ENCODE measurements at places on chromosomes 3 and 15. TPM values are rescaled to one million over a fixed set of nuclear protein-coding genes. Genes with fewer than 3 reads are reported as not detected.

The PIGZ gene
- total RNA-seq = 5.0 TPM

The RASL12 gene
- 1.4 TPM for total RNA-seq

The GABRR3 gene
- total RNA-seq = not detected

- no peak for DNase-seq
These were observed 18.9 kb upstream of the TGM5 start for GRCh38 chr15:43285609-43286037.

DNA sequence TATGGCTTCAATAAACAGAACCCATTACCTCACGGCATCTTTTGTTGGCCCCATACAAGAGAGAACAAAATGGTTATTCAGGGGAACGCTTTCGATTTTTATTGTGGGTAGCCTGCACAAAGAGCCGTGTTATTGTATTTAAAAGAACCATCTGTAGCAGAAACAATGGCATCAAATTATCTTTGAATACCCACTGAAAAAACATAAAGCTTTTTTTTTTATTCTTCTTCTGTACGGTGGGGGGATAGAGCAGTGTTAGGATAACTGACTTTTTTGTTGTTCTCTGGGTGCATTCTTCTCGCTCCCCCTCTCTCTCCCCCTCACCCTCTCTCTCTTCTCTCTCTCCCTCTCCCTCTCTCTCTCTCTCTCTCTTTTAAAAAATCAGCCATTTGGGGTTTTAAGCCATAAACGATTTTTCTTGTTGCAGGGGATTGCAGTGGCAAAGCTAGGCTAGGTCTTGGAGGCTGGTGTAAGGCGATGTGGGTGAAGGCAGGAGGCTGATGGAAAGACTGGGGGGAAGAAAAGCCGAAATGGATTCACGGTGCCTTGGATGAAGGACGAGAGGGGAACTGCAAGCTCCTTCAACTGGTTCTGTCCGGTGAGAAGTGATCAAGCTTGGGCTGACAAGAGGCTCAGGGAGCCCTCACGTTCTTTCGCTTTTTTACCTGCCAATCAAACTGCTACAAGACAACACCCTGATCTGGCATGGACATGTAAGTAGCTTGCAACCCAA is 12.4 kb upstream of the SOX2 start:
- peak; percentile 32 for DNase-seq

The CPNE9 gene
- total RNA-seq = 0.31 TPM

The LRTM1 gene
- total RNA-seq = not detected

- DNase-seq = no peak
These were observed 24.5 kb upstream of the SSR3 start for GRCh38 chr3:156579427-156579851.

DNA sequence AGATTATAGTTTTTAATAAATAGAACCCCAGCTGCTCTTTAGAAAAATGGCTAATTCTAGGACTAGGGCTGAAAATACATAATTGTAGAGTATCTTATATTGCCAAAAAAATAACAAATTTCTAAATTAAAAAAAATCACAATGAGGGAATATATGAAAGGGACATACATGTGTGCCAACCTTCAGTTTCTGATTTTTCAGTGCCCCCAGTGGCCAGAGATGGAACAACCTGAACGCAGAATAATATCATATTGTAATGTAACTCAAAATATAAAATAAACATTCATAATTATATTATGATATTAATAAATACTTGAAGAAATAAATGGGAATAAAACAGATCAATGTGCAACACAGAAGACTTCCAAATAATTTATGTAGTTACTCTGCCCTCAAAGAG is 460.5 kb downstream of the ZNF385D start:
- DNase-seq = no peak

DNA sequence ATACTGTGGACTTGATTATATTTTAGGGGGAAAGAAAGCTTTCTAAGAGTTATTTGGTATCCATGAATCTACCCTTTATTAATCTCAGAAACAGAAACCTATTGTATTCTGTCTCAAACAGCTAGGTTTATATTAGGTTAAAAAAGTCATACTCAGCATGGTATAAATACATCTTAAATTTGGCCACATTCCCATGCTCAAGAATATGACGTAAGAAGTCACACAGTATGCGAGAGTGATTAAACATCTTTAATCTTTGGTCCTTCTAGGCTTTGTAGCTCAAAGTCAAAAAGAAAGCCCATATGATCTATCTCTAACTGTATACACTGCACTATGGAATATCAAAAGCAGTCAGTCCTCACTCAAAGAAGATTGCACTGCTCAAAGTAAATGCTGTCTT is 131.4 kb downstream of the EPHA3 start:
- no peak for DNase-seq

The MYLK gene
- total RNA-seq = 15.1 TPM

The FAM174B gene
- 13.6 TPM for total RNA-seq

DNA sequence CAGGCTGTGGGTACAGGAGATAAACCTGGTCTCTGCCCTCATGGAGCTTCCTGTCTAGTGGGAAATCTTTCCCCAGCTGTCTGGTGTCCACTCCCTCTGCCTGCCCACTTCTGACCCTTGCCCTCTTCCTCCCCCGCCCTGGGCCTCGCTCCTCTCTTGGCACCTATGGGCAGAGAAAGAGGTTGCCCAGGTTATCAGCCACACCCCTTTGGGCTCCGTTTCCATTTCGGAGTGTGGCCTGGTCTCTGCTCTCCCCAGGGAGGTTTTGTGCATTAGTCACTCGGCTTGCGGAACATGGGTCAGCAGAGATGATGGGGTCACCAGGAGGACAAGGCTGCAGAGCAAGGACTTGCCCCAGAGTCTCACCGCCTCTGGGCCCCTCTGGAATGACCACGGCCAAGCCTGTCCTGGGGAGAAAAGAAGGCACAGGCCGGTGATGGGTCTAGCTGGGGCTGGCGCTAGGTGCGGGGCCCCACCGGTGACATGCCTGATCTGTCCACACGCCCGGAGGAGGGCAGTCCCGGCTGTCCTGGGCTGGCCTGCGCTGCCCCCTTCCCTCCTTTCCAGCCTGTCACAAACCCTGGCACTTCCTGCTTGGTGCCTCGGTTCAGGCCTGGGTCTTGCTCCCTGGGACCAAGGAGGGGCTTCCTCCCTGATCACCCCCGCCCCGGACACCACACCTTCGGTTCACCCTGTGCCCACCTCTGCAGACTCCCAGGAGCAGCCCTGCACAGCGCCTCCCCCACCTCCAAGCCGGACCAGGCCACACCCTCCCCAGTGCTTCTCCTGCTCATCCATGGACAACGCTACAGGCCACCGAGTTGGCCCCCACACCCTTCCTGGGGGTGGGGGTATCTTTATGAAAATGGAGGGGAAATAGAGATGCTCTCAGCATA is 35.6 kb upstream of the MUC4 start:
- DNase-seq = no peak

- no peak for DNase-seq
These were observed 39.5 kb downstream of the ANP32A start for GRCh38 chr15:68781217-68781616.

The GOLGA8T gene
- 0.16 TPM for total RNA-seq

DNA sequence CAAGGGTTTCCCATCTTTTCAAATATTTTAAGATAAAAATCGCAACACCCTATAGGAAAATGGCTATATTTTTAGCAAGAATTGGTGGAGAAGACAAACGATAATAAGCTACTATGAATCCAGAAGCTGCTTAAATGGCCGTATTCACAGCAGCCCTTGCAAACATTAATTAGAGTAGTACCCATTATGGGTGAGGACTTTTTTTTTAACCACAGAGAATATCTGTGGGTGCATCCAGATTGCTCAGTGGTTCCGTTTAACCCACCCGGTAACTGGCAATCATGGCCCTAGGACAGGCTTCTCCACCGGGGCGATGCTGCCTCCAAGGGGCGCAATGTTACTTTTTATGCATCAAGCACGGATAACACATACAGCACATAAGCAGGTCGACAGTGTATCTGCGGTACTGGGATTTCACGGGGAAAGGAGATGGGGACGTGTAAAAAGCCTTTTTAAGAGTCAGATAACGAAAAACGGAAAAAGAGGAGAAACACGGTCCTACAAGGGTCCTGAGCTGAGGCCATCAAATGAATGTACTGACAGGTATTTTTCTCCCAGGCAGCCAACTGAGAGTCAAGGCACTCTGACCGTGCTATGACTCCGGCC is 968 bp upstream of the TMEM266 start:
- DNase-seq = peak; percentile 19

GRCh38 chr3:21979706-21980105 is 228.7 kb upstream of the ZNF385D start:
- no peak for DNase-seq

GRCh38 chr15:82768414-82769054 is 37.3 kb downstream of the FSD2 start:
- no peak for DNase-seq

The WWTR1 gene
- 8.0 TPM for total RNA-seq

GRCh38 chr3:196513697-196514349 is 1.3 kb downstream of the SMCO1 start:
- DNase-seq = no peak

- no peak for DNase-seq
These were observed 173.1 kb upstream of the CHRNA7 start for GRCh38 chr15:31857194-31857593.

DNA sequence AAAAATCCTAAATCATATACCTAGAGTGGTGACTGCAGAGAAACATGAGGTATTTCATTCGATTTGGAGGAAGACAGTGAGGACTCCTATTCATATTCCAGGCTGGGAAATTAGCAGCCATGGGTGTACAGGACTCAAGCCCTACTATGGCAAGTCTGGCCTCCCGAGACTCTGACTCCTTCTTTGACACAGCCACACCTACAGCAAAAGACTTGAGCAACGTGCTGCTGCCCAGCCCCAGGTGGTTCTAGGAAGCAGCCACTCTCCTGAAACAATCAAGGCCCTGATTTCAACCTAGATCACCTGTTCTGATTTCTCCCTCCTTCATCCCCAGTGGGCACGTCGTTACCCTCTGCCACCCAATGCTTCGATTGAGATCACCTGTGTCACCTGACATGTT is 84.0 kb upstream of the ATP11B start:
- no peak for DNase-seq

GRCh38 chr15:74396445-74397238 is 29.2 kb upstream of the CYP11A1 start:
- no peak for DNase-seq

The ZBED2 gene
- not detected for total RNA-seq

The IDH2 gene
- 65.7 TPM for total RNA-seq

The SEC11A gene
- total RNA-seq = 68.9 TPM

The RRP9 gene
- 16.8 TPM for total RNA-seq

The ACKR2 gene
- 0.16 TPM for total RNA-seq

DNA sequence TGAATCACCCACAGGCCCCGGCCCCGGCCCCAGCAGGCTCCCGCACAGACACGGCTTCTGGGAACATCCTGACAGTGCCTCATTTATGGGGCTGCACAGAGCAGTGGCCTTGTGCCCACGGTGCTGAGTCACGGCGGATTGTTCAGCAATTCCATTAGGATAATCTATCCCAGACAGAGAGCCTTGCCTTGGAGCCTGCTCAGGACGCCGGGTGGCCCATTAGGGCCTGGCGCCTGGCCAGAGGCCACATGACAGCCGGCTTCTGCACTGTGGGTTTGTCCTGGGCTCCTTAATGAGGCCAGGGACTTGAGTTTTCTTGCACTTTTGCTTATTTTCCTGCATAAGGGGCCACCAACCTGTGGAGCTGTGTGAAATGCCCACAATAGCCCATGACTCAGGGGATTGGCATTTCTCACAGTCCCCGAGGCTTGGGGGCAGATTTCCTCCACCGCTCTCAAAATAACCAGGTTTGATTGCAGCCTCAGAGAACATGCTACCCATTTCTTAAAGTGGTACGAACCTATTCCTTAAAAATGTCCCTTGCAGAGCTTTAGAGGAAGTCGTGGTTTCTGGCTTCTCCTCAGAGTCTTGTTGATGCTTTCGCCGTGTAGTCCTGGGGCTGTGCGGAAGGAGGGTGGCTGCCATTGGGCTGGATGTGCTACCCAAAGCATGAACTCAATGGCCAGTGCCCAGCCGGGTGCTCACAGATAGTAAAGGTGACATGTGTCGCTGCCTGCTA is 19.0 kb downstream of the SYNM start:
- peak; percentile 88 for DNase-seq

The CPNE4 gene
- total RNA-seq = 3.4 TPM

The ANKRD34C gene
- not detected for total RNA-seq

GRCh38 chr15:95647531-95648277 is 682.8 kb upstream of the NR2F2 start:
- no peak for DNase-seq

The MYL3 gene
- not detected for total RNA-seq

GRCh38 chr3:32249184-32249782 is 10.8 kb downstream of the CMTM8 start:
- DNase-seq = no peak

DNA sequence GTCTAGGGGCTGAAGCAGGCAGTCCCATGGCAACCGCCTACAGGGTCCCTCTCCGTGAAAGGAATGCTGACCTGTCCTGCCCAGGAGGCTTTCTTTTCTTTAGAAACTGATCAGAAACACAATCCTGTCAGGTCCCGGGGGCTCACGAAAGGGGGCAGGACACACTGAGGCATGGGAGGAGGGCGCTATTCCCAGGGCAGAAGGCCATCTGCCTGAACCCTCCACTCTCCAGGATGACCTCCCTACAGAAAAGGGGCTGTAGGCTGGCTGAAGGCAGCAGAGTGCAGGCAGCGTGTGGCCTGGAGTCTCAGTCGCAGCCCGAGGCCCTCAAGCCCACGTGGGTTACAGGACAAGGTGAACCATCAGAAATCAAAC is 18.4 kb upstream of the LRRK1 start:
- no peak for DNase-seq

GRCh38 chr3:12759097-12759679 is at the start of gene TMEM40:
Gene TMEM40, minus strand, starts transcription at chr3:12759259. Its CDS starts 9,427 bp downstream, at chr3:12749832.
- no peak for DNase-seq

GRCh38 chr3:17025594-17026139 is 140.9 kb downstream of the PLCL2 start:
- DNase-seq = no peak

DNA sequence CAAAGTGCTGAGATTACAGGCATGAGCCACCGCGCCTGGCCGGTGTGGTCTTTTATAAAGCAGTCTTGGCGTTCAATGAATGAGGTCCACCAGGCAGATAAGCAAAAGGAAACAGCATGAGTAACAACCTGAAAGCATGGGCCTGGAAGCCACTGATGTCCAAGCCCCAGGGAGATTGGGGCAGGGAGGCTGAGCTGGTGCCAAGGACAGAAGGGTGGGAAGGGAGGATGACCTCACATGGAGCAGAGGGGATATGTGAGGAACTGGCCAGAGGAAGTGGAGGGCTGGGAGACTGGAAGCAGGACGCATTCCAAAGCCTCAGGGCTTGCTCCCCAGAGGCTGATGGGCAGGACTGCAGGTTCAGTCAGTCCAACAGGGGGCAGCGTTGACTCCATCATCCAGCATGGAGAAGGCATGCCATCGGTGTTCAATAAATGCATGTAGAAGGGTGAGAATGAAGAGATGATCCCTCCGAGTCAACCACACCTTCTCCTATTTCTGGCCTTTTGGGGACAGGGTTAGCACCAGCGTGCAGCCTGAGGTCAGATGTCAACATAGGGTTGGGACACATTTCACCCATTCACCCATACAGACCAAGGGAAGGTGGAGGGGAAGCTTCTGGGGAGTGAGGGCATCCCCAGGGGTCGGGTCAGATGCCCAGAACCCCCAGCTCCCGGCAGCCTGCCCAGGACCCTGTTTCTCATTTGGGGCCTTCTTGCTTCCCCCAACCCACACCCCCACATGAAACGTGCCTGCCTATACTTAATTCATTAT is 14.8 kb downstream of the MYL3 start:
- no peak for DNase-seq

The VILL gene
- 13.6 TPM for total RNA-seq

Measured in occipital lobe (tissue), 3 donors.